ENCODE measurements at places on chromosomes 1 and 21. TPM values are rescaled to one million over a fixed set of nuclear protein-coding genes. Genes with fewer than 3 reads are reported as not detected.

GPATCH3 gene
- total RNA-seq, result 15.0 TPM

EDEM3 gene
- total RNA-seq, result 23.0 TPM

ATAD3C gene
- 0.87 TPM for total RNA-seq

CD1E gene
- total RNA-seq, result not detected

SLC25A34 gene
- total RNA-seq, result 0.82 TPM

INKA2 gene
- 1.9 TPM for total RNA-seq

TMEM200B gene
- 0.09 TPM for total RNA-seq

CSF3R gene
- total RNA-seq, result not detected
